ENCODE measurements at places on chromosomes 2 and 18.

DNA sequence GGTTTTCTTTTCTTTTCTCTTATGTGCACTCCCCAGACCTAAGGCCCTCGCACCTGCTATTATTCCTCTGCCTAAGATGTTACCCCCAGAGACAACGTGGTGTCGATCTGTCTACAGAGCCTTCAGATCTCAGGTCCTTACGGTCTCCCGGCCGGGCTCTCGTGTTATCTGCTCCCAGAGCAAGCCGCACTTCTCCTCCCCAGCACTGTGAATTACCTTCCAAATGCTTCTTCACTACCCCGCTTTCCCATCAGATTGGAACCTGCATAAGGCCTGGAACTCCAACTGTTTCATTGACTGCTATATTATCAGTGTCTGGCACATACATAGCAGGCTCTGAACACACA lies 71.2 kb upstream of the ODC1 start:
- DNase-seq, result no peak

- DNase-seq, result no peak
Measured at GRCh38 chr2:10004836-10005235, 38.5 kb upstream of the KLF11 start.

GRCh38 chr18:62420151-62420512 lies 95.0 kb downstream of the TNFRSF11A start:
- DNase-seq, result no peak

DNA sequence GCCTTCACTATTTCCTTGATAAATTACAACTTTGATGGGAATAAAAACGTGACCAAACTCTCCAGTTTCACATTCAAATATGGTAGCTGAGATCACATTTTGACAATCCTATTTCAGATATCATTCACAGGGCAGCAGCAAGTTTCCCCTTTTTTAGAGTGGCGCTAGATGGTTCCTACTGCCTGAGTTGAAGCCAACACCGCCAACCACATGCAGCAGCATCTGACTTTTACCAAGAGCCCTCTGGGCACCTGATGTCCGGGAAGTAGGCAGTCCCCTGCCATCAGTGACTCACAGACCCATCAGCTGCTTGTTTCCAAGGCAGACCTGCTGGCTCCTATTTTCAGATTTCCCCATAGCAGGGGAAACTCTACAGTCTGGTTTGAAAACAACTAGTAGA lies 4.0 kb upstream of the MREG start:
- no peak for DNase-seq

- DNase-seq, result no peak
Measured at GRCh38 chr2:121386102-121386501, 101.1 kb upstream of the TFCP2L1 start.

GRCh38 chr2:169999054-169999453 lies 171.8 kb downstream of the UBR3 start:
- DNase-seq, result no peak

GRCh38 chr18:25240420-25240770 lies 111.6 kb downstream of the ZNF521 start:
- no peak for DNase-seq

DNA sequence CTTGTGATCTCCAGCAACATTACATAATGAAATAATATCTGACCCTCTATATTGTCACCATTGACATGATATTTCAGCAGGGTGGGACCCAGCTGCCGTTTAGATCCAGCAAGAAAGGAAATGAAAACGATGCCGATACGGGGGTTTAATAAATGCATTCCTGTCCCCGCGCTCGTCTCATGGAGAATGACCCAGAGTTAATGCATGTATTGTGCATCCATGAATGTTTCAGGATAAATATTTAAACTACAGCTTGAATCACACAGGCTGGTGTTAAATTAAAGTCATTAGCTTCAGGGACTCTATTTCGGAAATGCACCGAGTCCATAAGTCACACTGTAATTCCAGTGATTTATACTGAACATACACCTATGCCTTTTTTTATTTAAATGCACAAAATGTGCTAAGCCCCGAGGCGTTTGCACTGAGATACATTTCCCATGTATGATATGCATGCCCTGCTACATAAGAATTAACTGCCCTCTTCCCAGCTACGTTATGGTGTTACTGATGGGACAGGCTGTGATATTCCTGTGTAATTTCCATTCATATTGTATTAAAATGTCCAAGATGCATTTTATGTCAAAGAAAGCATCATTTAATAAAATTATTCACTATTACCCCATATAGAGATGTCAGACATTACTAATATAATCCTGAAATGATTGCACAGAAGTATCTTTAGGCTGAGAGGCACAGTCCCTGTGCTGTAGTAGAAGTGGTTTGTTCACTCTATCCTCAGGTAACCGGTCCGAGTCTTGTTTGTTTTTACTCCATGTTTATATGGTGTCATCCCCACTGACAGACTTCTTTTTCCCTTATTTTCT lies 109.3 kb upstream of the ZNF516 start:
- DNase-seq, result no peak

DNA sequence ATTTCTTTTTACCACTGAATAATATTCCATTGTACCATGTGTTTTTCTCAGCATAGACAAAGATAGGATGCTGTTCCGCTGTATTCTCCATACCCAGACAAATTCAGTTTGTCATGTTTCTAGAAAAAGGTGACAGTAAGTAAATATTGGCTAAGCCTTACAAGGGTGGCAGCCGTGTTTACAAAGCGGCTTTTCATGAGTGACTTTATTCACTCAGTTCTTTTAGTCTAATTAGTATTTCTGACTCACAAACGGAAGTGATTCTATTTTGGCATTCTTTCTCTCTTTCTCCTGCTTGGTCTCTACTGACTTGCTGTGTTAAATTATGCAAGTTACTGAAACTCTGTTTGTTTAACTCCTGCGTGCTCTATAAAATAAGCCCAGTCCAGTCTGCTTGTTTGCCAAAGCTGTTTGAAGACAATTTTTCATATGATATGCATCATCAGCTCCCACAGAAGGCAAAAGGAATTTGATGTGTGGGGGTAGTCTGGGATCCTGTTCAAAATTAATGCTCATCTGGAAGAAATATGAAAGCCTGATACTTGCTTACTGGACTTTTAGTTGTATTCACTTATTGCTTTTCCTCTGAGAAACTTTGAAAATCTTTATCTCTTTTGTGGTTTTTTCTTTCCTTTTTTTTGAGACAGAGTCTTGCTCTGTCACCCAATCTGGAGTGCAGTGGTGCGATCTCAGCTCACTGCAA lies 2.3 kb upstream of the PLEKHH2 start:
- DNase-seq, result no peak

- no peak for DNase-seq
Measured at GRCh38 chr2:26590980-26591618, 50.1 kb downstream of the CIB4 start.

- no peak for DNase-seq
Measured at GRCh38 chr2:240166761-240167587, 26.5 kb upstream of the OTOS start.

DNA sequence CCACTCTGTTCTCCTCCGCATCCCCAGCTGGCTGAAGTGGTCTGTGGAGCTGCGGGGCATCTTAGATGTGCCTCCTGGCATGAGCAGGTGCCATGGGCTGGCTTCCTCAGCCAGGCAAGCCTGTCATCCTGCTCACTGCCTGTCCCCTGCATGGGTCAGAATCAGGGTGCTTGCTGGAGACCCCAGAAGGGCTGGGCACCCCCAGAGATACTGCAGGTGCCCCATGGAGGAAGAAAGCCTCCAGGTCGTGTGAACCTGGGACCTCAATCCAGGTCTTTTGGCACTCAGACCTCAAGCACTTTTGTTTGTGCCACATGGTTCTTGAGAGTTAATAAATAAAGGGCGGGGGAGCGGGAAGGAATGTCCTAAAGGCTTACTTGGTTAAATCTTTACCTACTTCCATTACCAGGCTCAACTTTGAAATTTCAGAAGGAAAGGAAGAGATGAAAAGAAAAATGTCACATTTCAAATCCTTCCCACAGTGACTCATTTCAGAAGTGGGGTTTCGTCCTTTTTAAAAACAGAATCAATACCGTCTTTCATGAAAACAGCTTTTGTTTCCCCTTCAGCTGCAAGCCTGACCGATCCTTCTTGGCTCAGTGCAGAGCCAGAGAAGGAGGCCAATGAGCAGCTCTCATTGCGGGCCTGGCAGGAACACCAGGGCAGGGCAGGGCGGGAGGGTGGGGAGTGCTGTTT lies 69.9 kb downstream of the RHOB start:
- DNase-seq, result no peak

DNA sequence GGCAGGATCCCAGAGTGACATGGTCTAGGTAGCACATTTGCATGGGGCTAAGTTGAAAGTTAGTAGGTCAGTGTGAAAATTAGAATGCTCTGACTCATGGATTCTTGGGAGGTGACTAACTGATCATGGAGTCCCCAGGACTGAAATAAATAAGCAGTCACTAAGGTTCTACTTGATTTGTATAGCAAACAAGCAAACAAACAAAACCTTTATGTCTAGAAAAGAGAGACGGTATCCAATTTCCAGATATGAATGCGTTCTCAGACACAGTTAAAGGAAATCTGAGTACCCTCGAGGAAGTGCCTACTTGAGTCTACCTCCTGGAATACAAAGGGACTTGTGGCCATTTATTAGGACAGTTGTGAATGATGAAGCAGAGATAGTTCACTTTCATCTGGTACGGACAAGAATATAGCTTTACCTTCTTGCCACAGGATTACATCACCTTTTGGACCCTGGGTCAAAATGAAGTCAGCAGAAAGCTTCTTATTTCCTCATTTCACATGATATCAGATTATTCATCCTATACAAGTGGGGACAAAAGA lies 54.3 kb upstream of the AGPS start:
- no peak for DNase-seq

GRCh38 chr2:64568836-64569235 lies 44.7 kb downstream of the AFTPH start:
- DNase-seq, result no peak

DNA sequence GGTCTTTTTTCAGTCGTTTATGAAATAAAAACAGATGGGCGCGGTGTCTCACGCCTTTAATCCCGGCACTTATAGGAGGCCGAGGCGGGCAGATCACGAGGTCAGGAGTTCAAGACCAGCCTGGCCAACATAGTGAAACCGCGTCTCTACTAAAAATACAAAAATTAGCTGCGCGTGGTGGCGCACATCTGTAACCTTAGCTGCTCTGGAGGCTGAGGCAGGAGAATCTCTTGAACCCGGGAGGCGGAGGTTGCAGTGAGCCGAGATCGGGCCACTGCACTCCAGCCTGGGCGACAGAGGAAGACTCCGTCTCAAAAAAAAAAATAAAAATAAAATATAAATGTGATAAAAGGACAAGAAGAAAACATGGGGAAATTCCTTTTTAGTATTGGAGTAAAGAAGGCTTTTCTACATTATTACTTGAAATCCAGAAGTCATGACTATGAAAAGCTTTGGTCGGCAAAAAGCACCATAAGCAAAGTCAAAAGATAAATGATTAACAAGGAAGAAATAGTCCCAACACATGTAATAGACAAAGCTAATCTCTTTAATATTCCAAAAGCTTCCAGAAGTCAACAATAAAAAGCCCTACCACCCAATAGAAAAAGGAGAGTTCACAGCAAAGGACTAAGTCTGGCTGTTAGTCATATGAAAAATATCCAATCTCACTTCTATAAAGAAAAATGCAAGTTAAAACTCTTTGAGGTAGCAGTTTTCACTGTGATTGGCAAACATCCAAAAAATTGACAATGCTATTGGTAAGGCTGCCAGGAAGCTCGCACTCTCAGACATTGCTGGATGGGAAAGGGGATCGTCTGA lies 1.4 kb upstream of the FAM168B start:
- DNase-seq, result no peak

DNA sequence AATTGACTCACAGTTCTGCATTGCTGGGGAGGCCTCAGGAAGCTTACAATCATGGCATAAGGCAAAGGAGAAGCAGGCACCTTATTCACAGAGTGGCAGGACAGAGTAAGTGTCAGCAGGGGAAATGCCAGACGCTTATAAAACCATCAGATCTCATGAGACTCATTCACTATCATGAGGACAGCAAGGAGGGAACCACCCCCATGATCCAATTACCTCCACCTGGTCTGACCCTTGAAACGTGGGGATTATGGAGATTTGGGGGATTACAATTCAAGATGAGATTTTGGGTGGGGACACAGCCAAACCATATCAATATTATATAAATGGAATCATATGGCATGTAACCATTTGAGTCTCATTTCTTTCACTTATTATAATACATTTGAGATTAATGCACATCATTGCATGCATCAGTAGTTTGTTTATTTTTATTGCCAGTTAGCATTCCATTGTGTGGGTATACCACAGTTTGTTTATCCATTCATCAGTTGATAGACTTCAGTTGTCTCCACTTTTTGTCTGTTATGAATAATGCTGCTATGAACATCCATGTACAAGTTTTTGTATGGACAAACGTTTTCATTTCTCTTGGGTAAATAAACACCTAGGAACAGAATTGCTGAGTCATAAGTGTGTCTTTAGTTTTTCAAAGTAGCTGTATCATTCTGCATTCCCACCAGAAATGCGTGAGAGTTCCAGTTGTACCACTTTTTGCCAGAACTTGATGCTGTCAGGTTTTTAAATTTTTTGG lies 5.8 kb upstream of the SRBD1 start:
- no peak for DNase-seq

DNA sequence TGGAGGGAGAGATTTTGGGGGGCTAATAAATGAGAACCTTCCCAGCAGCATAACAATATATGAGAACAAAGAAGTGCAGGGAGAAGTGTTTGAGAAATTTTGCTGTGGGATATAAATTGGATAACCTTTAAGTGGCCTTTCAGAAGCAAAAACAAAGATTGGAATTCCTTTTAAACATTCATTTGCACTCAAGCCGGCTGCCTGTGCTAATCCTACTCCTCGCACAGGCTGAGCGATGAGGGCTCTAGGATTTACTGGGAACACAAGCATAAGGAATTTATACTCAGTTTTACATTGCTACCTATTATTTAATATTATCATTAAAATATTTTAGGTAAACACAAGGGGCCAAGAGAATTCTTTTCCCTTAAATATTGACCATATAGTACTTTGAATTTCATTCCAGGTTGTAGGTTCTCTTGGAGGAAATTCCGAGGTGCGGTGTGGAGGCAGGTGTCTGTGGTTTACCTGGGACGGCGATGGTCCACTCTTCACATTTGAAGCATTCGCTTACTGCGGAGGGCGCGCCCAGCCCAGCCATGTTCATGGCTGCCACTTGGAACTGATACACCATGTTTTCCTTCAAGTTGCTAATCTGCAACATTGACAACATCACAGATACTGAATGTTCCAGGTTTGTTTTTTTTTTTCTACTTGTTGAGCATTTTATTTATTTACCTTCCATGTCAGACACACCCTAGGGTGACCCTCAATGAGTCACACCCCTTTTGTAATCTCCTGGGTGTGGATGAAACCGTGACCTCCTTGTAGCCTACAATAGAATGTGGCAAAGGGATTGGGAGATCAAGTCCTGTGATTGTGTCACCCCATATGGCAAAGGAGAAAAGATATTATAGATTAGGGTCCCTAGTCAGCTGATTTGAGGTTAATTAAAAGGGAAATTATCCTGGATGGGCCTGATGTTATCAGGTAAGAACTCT lies 100.1 kb downstream of the MYOM1 start:
- no peak for DNase-seq

DNA sequence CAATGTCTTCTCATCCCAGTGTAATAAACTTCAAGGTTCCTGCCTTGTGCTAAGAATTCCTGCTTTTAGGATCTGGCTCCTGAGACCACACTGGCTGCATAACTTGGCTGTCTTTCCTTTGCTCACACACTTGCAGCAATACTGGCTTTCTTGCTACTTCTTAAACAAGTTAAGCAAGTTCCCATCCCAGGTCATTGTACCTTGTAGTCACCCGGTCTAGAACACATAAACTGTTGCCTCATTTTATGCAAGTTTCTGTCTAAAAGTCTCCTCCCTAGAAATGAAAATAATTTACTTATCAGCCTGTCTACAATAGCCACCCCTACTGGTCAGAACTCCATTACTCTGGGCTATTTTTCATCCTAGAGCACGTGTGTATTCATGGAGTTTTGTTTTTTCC lies 887.9 kb upstream of the FAM98A start:
- no peak for DNase-seq

Data from CD4-positive, alpha-beta memory T cell (primary cell).